NK-92 treated with Interleukin-12 subunit alpha and Interleukin-12 subunit beta, amount 100 ng/mL, for 24 hours (cell line): ENCODE measurements at places on chromosomes 1 and 21.

- DNase-seq, result no peak
Measured at GRCh38 chr1:23727362-23727811, 15.9 kb upstream of the ELOA start.

- no peak for DNase-seq
Measured at GRCh38 chr21:35796844-35797243, 263.5 kb downstream of the SETD4 start.

- no peak for DNase-seq
Measured at GRCh38 chr1:95384567-95384966, 150.6 kb downstream of the RWDD3 start.

DNA sequence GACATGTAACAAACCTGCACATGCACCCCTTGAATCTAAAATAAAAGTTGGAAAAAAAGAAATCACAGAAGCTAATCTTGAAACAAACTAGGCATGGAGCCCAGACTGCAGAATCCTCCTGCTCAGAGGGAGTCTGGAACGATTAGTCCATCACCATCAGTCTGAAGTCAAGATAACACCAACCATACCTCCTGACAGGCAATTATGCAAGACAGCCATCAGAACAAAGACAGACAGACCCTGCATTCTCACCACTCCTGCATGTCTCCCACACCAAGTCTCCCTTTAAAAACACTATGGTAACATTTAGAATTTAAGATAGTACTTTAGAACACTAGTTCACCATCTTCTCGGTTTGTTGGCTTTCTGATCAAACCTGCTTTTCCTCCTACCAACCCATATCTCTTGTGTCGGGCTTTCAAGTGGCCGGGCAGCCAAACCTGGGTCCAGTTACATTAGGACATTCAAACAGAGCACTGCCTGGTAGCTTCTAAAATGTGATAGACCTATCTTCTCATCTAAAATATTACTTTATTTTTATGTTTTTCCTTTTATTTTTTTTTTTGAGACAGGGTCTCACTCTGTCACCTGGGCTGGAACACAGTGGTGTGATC, 10.1 kb downstream of the YARS1 start:
- DNase-seq, result no peak

- no peak for DNase-seq
Measured at GRCh38 chr1:93963585-93963984, 54.4 kb upstream of the GCLM start.

DNA sequence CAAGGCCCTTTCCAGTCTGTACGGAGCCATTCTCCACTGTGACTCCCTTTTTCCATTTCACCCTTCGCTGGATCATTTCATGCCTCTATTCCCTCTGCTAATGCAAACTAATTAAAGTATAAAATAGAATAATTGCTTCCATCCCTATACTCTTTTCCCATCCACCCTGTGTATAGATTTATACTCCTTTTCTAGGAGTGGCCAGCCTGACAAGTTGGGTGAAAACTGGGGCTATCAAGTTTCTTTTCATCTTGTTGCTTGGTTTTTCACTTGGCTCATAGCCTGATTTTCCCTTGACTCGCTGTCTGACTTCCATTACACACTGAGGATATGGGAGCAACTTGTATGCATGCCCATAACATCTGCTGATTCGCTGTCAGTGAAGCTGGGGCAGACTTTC, 107.0 kb downstream of the PLXNA2 start:
- DNase-seq, result no peak

DNA sequence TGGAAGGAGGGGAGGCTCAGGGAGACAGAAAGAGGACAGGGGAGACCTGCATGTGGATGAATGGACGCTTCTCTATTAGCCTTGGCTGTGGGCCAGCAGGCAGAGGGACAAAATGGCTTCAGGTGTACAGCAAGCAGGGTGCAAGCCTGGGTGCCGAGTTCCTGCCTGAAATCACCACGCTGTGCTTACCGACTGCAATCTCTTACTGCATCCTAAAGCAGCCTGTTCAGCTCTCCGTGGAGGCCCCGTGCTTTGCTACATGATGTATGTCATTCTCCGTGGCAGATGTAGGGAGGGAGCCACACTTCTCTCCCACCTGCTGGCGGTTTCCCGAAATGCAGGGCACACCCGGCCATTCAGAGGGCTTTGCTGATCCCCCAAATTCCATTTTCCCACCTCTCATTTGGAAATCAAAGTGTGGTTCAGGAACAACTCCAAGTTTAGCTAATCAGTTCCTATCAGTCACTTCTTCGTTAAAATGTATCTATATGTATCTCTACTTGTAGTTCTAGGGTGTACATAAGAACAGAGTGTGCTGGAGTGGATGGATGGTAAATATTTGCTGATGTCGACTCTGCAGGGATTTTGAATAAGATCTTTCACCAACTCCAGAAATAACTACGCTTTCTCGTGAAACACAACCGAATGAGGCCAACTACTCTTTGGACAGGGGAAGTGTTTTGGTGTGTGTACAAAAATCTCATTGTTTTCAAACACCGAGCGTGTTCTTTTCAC, 122.3 kb upstream of the BACE2 start:
- DNase-seq, result no peak

DNA sequence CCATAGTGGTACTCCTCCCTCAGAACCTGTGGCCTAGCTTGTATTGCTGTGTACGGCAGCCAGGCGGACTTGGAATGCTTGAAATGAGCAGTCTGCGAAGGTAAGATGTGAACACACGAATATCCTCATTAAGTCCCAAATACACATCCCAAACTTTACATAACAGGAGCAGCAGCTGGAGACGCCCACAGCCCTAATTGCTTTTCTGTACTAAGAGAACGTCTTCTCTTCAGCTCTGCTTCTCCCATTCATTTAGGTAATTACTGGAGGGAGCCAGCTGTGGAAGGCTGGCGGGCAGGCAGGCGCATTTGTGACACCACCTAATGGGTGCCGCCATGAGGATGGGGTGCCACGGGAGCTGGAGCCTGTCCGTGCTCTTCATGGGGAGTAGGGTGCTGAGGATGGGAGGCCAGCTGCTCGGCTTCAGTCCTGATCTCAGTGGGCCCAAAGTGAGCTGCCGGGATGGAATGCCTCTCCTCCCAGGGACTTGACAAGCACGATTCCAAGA, 66.6 kb upstream of the POU3F1 start:
- no peak for DNase-seq
